NCI-H1092 (cell line): ENCODE measurements at places on chromosomes 5 and 9.

GRCh38 chr9:120710110-120710981, 3.9 kb downstream of the MEGF9 start:
- DNase-seq: no peak

DNA sequence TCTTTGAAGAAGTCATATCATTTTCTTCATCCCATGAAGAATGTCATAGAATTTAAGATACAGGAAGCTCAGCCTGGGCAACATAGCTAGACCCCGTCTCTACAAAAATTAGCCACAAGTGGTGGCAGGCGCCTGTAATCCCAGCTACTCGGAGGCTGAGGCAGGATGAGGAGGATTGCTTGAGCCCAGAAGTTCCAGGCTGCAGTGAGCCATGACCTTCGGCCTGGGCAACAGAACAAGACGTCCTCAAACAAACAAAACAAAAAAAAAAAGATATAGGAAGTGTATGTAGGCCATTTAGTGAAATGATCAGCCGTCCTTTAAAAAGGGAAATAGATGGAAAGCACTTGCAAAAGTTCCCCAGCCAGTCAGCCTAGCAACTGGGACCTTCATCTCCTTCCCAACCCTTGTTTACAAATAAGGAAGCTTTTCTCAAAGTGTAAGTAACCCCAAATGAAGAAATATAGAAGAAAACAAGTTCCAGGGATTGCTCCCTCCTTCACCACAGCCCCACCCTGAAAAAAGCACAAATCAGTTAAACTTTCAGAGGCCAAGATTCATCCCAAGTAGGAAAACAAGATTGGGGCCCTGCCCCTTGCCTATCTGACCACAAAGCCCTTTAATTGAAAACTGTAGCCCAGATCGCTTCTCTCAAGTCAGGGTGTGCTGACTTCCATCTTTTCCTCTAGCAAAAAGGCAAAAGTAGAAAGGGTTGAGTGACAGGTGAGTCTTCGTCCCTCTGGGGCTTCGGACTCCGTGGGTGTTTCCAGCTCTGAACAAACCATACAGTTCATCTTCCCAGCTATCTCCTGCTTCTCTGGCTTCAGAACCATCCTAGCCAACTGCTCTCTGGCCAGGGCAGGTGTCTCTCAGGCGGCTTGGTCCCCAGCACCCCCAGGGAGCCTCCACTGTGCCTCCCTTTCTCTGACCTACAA, 1.2 kb downstream of the SLC31A2 start:
- DNase-seq: no peak

GRCh38 chr5:154242442-154242841, 51.9 kb downstream of the GALNT10 start:
- no peak for DNase-seq

GRCh38 chr5:105885266-105885665, 1785.5 kb downstream of the EFNA5 start:
- DNase-seq: no peak

- no peak for DNase-seq
Observed at GRCh38 chr5:15452030-15452429, 48.0 kb upstream of the FBXL7 start.

GRCh38 chr5:6450319-6450833, 1.7 kb downstream of the UBE2QL1 start:
- no peak for DNase-seq

DNA sequence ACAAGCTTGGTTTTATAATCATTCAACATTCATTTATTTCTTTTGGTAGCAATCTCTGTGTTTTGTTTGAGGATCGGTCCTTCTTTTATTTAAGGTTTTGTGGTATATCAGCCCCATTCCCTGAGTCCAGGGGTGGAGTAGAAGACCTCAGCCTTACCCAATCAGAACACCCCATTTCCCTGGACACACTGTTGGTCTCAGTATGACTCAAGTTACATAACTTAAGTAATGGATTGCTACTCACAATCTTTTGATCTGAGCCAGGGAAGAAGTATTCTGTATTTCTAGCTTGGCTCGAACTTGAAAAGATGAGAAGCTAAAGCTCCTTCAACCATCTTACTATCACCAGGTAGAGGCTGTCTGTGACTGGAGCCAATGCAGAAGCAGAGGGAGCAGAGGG, 175.2 kb upstream of the HAPLN1 start:
- no peak for DNase-seq

DNA sequence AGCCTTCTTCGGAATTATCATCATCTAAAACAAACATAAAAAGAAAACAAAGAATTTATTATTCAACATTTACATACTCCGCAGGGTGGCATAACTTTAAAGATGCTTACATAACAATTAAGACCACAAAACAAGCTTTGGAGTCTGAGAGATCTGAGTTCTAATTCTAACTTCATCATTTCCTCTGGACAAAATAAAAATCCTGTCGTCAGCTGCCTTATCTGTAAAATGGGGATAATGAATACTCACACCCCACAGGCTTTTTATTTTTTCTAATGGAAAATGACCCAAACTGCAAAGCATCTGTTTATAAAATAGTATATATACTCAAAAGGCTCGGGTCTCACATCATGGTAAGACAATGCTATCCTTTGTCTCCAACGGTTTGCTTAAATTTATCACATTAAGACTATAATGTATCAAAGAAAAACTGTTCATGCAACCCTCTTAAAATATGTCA, 4.3 kb downstream of the ARRDC3 start:
- DNase-seq: no peak

GRCh38 chr9:13267743-13268142, 11.7 kb downstream of the MPDZ start:
- no peak for DNase-seq

- DNase-seq: no peak
Observed at GRCh38 chr9:35844628-35845270, 15.7 kb downstream of the TMEM8B start.

DNA sequence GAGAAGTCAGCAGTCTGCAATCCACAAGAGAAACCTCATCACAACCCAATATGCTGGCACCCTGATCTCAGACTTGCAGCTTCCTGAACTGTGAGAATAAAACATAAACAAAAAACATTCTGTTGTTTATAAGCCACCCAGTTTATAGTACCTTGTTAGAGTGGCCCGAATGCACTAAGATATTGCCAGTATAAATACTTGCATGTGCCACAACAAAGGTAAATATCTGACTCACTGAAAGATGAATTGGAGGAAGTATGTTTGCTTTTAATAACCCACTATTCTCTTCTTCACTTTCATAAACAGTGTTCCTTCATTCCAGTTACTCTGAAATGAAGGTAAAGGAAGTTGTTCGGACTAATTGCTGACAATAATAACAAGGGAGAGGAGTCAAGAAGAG, 1163.4 kb upstream of the CDH6 start:
- no peak for DNase-seq

DNA sequence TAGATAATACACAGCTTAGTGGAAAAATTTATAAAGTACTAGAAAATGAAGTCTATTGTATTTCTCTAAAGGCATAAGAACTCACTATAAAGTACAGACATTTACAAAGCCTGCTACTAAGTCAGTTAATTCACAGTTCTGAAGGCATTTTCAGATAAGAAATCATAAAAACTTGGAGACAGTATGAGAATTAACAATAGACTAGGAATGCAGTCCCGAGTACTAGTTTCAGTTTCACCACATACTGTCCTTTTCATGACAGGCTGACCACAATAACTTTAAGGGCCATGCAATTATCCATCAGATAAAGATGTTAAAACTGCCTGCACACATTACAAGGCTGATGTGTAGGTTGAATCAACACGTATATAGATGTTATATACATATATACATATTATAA, 362.6 kb upstream of the SMC2 start:
- no peak for DNase-seq

DNA sequence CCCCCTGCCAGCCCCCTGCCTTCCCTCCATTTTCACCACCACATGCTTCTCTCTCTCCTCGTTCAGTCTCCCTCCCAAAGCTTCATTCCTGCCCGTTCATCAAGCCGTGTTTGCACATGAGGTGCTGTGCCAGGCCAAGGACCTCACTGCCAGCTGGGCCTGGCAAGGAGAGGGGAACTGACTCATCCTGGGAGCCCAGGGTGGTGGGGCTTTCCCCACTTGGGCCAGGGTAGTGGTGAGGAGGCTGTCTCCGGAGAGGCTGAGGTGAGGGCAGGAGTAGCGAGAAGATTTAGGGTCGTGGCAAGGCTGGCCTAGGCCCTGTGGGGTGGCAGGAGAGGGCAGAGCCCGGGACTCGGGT, 30.4 kb upstream of the NOTCH1 start:
- DNase-seq: no peak

GRCh38 chr5:76084496-76085242, 1.5 kb downstream of the SV2C start:
- DNase-seq: no peak

- DNase-seq: no peak
Observed at GRCh38 chr9:90855208-90855902, 53.7 kb downstream of the SYK start.

DNA sequence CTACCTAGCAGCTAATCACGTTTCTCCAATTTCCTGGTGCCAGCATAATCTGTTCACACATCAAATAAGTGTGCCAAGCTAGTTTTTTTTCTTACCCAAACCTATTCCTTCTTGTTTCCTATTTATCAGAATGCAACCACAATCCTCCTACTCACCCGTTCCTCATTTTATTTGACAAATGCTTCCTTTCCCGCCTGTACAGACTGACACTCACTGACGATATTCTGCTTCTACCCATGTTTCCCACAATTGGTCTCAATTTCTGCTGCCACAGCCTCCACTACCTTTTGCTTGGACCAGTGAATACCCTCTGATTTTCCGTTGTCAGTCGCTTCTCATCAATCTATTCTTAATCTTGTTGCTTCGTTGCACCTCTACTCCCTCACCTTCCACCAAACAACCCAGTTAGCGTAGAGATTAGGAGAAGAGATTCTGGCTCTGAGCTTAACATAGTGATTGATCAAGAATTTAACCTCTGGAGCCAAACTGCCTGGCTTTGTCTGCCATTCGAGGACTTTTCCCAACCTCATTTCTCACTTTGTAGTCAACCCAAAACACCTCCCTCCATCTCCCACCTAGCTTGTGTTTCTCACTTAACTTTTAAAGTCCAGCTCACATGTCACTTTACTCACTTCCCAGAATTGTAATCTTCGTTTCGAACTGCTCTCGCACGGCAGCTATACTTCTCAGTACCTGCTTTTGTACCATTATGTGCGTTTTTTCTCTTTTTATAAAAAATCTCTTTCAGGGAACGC, 729 bp upstream of the TMEM38B start:
- DNase-seq: no peak

DNA sequence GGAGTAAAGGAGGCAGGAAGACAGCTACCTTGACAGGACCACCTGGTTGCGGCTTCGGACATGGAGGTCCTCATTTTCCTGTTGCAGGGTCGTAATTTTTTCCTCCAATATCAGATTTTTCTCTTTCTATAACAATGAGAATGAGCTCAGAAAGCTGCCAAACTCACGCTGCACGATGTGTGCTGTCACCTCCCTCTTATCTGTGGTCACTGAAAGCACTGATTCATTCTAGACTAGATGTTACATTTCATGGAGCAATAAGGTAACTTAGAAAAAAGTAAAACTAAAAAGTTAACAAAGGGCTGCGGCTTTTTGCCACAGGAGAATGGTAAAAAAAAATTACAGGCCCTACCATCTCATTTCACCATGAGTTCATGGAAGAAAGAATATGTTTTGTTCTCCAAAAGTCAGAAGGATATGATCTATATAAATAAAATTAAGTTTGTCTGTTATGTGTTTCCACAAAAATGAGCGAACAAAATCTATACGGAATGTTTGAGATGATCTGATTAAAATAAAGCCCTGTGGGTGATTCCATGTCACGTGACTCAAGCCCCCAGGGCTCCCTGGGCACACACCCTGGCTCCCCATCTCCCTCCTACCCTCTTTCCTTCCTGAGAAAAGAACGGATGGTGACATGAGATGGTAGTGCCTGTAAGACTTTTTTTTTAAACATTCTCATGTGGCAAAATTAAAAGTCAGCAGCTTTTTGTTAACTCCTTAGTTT, 26.9 kb upstream of the ANXA6 start:
- DNase-seq: no peak

- no peak for DNase-seq
Observed at GRCh38 chr5:142317173-142317572, 7.6 kb downstream of the SPRY4 start.

- DNase-seq: no peak
Observed at GRCh38 chr9:134993996-134994720, 76.4 kb upstream of the FCN1 start.

DNA sequence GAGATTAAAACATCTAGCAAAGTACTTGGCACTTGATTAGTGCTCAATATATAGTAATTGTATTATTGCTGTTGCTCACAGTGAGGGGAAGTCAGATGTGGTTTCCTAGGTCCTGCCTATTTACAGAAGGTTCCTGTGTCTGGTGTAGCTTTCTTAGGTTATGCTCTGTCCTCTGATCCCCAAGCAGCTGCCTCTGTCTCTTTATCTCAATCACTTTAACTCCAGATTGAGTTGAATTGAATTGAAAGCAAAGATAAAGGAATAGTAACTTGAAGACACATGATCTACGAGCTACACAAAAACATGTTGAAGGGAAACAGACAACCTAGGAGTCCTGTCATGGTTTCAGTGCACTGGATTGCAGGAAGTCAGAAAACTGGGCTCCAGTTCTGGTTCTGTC, 113.9 kb upstream of the ADAMTSL1 start:
- no peak for DNase-seq

GRCh38 chr5:35753500-35753899, 103.2 kb upstream of the IL7R start:
- no peak for DNase-seq

DNA sequence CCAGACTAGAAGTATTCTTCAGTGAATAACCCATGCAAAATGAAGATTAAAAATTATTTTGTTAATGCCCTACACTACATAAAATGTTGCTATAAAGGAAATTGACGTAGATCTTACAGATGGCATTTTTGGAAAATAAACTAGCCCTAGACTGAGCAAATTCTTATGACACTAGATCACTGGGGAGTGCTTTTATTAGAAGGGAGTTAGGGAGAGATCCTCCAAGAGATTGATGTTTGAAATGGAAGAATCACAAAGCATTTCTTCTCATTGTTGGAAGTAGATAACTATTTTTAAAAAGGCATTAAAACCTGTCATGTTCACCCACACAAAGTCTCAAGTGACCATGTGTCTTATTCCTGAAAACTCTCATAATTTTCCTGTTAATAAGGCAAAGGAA, 351.1 kb upstream of the TLE4 start:
- DNase-seq: no peak

DNA sequence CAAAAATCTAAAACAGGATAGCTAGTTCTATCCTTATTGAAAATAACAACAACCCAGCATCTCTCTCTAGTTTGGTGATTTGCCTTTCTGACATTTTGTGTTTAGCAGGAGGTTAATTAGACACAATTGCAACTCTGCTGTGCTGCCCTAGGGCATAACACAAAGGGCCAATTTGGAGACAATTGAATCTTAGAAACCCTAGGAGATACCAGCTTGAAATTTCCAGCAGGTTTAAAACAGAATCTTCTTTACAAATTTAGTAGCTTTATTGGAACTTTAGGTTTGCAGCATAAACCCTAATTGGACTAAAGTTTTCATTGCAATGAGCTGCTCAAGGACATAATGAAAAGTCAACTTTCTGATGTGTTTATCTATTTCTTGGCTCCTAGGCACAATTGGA, 166.7 kb upstream of the FER start:
- DNase-seq: no peak

DNA sequence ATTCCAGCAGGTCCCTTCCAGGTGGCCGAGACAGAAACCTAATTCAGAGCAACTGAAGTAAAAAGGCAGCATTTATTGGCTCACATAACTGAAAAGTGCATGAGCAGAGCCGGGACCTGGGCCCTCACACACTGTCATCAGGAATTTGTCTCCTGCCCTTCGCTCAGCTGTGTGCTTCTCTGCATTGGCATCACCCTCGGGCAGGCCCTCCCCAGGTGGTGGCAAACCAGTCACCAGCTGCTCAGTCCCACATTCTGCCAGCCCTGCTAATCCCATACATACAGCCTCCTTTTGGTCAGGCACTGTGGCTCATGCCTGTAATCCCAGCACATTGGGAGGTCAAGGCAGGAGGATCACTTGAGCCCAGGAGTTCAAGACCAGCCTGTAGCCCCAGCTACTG, 11.5 kb upstream of the CPLX2 start:
- no peak for DNase-seq
